ENCODE measurements at places on chromosomes 3 and 15.
A peak's percentile ranks its signal among the peaks of the same experiment; 100 is the strongest.

- no peak for DNase-seq
These were observed 27.3 kb upstream of the SMAD6 start for GRCh38 chr15:66674756-66675155.

DNA sequence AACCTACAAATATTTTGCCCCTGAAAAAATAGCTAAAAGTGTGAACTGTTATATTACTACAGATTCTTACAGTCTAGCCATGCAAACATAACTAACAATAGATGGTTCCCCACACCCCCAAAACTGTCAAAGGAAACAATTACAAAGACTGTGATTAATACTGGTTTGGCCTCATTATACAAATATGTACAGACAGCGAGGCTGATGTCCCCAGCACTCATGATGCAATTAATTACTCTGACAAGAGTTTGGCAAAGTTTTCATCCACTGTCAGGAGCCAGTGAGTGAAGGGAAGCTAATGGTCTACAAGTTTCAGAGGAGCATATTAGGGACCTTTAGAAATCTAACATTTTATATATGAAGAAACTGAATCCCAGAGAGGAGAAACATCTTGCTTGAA is 61.0 kb downstream of the HMG20A start:
- no peak for DNase-seq

DNA sequence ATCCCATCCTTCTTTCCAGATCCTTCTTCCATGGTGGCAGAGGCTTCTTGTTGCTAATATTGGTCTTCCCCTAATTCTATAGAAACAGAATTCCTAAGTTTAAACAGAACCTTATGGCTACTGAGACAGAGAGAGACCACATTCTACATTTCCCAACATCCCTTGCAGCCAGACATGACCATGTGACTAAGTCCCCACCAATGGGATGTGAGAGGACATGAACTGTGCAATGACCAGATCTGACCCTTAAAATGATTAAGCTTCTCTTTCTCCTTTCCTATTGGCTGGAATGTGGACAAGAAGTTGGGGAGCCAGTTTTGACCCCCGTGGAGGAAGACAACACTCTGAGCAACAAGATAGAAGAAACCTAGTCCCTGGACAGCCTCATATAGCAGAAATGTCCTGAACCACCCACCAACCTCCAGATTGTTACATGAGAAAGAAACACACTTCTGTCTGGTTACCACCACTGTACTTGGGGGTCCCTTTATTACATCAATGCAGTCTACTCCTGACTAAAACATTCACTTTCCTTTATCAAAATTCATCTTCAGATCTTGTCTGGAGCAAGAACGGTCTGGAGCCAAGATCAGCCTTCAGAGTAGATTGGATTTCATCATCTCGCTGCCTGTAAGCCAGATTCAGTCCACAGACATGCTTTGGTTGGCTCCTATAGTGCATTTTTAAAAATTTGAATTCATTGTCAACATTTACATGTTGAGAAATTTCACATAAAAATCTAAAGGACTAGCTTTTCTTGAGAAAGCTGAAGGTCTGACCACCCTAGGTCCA is 183.9 kb downstream of the SHQ1 start:
- DNase-seq = no peak

GRCh38 chr3:165254812-165255211 is 58.6 kb upstream of the SLITRK3 start:
- DNase-seq = no peak

DNA sequence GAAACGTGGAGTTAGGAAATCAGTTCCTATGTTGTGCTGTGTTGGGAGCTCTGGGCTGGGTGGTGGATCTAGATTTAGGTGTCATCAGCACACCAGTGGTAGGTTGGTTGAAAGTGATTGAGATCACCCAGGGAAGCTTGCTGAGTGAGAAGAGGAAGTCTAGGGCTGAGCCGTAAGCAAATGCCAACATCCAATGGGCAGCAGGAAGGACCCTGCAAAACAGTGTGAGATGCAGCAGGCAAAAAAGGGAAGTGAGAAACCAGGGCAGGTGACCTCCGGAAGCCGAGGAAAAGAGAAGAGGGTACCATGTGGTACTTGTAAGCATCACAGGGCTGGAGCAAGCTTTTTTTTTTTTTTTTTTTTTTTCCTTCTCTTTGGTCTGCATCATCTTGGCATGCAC is 15.9 kb upstream of the COPG1 start:
- peak; percentile 90 for DNase-seq

DNA sequence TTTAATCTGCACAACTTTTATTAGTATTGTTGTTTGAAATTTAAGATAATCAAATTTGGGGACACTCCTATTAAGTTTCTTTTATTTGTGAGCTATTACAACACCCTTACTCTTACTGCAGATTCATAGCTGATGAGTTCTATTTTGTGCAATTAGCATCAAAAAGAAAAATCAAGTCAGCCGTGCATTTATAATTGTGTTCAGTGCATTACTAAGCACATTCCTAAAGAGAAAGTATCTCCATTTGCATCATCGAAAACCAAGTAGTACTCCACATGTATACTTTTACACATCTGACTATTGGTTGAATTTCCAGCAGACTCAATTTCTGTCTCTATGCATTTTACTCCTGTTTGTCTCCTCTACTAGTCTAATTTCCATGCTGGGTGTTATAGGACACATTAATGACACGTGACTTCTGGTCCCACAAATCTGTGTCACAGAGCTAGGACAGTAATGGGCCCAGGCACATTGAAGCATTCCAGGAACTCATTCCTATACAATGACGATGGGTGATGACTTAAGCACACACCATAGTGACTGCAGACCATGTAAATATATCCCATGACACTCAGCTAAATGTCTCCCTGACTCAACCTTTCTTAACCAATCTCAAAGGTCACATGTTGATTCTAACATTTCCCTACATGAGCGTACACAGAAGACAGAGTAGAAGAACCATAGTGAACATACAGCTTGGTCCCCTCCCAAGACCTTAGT is 477.5 kb downstream of the LPP start:
- DNase-seq = no peak

DNA sequence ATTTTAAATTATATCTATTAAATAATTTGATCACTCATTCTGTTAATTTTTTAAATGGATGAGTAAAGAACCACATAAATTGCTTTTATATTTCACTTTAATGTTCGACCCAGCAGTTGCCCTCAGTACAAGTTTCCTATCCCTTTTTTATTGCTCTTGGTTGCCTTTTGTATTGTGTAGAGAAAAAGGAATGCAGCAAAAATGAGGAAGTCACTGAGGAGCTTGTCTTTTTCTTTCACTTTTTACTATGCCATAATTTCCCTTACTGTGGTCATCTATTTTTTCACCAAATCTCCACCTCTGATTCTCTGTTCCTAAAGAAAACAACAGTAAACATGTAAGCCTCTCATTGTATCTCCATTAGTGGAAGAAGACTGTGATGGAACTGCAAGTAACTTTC is 122.7 kb downstream of the B3GALNT1 start:
- peak; percentile 45 for DNase-seq

DNA sequence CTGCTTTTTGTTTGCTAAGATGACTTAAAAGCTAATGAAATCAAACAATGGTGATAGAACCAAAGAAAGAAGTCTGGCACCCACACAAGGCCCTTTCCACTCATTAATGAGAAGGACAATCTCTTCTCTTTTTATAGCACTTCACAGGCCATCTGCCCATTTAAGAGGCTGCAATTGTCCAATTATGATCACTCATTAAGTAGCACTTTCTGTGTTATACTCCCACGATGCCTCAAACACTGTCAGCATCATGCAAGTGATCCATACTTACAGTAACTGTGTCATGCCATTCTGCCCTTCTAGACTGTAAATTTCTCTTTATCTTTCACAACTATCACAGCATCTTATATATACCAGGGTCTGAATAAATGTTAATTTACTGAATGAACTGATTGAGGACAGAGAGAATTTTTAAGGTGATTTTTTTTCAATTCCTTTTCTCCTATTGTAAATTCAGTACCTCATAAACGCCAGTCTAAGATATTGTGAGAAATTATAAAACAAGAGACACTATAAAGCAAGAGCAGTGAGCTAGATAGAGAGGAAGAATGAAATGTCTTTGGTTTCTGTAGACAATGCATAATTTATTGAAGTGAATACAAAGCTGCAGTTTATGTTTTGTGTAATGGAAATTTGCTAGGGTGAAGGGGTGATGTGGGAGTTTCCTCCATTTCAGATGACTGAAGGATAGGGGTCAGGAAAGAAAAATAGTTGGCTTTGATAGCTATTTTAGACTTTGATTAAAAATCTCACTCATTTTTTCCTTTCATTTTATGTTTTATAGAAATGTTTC is 17.3 kb downstream of the CD200 start:
- no peak for DNase-seq

DNA sequence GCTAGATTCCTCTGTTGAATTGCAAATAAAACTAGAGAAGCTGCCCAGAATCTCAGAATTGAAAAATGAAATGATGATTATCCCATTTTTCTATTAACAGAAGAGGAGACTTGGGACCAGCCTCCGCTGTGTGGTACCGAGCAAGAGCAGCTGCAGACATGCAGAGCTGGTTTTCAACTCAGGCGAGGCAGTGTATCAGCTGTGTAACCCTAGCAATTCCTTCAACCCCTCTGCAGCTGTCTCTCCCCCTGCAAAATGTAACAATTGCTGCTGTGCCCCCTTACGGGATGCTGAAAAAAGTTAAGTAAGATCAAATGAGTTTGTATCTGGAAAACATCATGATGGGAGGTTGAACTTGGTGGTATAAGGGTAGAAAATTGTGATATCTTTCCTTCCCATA is 98.5 kb upstream of the C3orf80 start:
- DNase-seq = no peak

GRCh38 chr3:23829242-23829934 is 23.6 kb downstream of the UBE2E1 start:
- DNase-seq = peak; percentile 56

GRCh38 chr15:67472957-67473356 is 48.0 kb upstream of the C15orf61 start:
- DNase-seq = no peak

GRCh38 chr3:113274425-113275257 is 63.3 kb downstream of the BOC start:
- no peak for DNase-seq

GRCh38 chr3:49131040-49131439 is 1.8 kb downstream of the LAMB2 start:
- DNase-seq = no peak

- DNase-seq = no peak
These were observed 61.5 kb downstream of the CGGBP1 start for GRCh38 chr3:87997298-87997697.

DNA sequence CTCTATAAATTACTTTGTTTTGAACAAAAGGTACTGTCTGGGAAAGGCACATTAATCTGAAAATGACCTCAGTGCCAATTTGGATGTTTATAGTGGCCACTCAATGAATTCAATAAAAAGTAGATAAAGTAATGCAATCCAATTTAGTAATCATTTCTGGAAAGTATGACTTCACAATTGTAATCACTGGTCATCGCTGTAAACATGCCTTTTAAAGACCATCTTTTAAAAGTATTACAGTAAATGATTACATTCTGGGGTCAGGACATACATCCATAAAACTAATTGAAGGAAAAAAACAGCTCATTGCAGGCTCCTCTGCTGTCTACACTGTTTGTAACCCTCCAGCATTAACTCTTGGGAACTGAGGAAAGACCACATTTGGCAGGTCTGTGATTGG is 43.2 kb downstream of the HRH1 start:
- DNase-seq = no peak

- DNase-seq = no peak
These were observed 150.5 kb upstream of the LPP start for GRCh38 chr3:188003188-188004171.

- no peak for DNase-seq
These were observed 300.6 kb downstream of the SATB1 start for GRCh38 chr3:18124501-18124900.

DNA sequence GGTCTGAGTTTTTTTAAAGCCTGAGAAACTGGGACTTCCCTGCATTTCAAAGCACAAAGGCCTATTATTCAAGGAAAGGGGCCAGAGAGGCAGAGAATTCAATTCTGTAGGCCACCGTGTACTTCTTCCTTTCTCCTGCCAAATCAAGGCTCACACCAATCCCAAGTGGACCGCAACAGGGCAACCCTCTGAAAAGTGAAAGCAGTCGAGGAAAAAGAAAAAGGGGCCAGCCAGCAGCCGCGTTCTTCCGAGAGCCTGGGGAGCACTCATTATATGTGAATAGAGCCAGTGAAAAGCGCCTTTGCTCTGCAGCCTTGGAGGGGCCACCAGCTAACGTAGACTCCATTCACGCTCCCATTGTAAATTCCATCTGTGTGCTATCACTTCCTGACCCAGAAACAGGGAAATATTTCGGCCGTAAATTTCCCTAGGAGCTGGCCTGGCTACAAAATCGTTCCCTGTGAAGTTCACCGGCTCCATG is 45.9 kb upstream of the THUMPD3 start:
- no peak for DNase-seq

DNA sequence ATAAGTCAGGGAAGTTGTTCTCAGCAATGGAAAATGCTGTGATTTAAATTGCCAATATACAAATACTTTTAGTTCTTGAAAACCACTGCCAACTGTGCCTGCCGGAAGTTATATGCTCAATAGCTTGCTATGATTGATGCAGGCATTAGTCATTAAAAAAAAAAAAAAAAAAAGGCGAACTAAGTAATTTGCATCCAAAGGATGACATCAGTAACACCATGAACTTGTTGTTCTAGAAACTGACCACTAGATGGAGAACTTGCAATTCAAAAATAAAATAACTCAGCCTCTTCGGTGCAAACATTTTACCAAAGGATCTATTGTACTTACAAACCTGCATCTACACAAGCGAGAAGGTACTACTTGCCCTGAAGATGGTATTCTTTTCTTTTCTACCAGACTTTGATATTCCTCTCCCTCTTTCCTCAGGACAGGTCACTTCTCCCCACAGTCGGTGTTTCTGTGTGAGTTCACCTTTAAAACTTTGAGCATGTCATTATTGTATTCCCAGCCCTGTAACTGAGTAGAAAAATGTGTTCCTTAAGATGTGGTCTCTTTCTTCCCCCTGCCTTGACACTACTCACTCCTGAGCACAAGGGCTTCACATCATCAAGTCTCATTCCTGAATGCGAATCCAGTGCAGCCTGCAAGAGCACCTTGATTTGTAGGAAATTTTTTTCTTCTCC is 115.0 kb upstream of the VEPH1 start:
- peak; percentile 54 for DNase-seq
